ENCODE measurements at places on chromosomes 1 and 21.
A peak's percentile ranks its signal among the peaks of the same experiment; 100 is the strongest.

- no peaks in the 10 kb centered on the region for H3K4me1 ChIP-seq
- no peak overlapping the region for H3K27ac ChIP-seq
- no peaks in the 10 kb centered on the region for H3K36me3 ChIP-seq
These were observed 74.0 kb downstream of the DMRTA2 start for GRCh38 chr1:50349242-50349565.

DNA sequence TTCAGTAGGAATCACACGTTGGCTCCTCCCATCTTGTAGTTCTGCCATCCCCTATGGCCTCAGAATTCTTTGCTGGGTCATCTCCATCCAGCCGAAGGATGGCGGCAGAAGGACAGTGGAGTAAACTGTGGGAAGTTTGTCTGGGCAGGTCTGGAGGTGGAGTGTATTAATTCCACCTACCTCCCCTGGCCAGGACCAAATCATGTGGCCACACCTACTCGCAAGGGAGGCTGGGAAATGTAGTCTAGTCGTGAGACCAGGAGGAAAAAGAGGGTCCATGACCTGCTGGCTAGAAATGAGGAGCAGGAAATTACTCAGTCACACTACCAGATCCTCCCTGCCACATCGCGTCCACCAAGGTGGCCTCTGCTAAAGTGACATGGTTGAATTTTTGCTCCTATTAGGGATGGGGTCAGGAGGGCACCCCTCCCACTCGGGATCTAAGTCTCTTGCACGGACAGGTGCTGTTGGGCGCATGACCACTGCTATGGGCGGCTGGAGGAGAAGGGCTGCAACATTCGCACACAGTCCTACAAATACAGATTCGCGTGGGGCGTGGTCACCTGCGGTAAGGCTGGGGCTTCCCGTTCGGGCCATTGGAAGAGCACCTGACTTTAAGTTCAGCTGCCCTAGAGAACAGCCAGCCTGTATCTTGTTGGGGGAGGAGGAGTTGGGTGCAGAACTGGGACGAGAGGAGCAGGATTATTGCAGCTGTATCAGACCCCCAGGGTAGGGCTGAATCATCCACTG lies 19.5 kb downstream of the PLA2G5 start:
- H3K36me3 ChIP-seq: no peaks in the 10 kb centered on the region
- peaks cover 22% of the 10 kb centered on the region for H3K27me3 ChIP-seq
- DNase-seq: no peak
- no peak overlapping the region for H3K27ac ChIP-seq
- H3K4me1 ChIP-seq: no peaks in the 10 kb centered on the region
- no peak overlapping the region for H3K4me3 ChIP-seq

- no peaks in the 10 kb centered on the region for H3K27me3 ChIP-seq
- no peak overlapping the region for H3K27ac ChIP-seq
- no peak overlapping the region for H3K4me3 ChIP-seq
- no peak for DNase-seq
- peaks cover 11% of the 10 kb centered on the region for H3K36me3 ChIP-seq
These were observed 24.1 kb upstream of the ASPM start for GRCh38 chr1:197170538-197170937.

DNA sequence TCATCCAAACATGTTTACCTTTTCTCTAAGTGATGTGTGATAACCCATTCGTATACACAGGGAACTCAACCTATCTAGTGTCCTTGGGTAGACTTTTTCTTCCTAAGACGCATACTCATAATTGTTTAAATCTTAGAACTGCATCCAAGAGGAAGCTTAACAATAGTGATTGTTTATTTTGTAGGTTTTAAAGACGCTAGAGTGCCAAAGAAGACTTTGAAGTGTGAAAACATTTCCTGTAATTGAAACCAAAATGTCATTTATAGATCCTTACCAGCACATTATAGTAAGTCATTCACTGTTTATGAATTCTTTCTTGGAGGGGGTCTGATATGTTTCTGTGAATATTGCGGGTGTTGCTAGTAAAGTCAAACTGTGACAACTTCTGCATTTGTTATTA lies 25.4 kb downstream of the PLA2G4A start:
- DNase-seq: no peak
- no peaks in the 10 kb centered on the region for H3K4me1 ChIP-seq
- H3K27me3 ChIP-seq: no peaks in the 10 kb centered on the region

DNA sequence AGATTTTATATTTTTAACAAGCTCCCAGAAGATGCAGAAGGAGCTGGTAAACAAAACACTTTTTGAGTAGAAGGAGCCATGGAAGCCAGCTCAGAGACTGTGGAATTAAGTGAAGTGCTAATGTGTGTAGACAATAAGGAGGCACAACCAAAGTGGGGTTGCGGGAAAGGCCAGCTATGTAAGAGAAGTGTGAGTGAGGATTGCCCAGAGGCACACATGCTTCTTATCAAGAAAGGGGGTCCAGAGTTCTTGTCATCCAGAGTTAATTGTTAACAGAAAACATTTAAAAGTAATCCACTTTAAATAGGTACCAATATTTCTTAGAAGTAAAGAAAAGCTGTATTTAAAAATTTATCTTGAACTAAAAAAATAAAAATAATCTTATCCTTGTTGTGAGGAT lies 136.8 kb downstream of the OLFM3 start:
- H3K27me3 ChIP-seq: no peaks in the 10 kb centered on the region
- no peaks in the 10 kb centered on the region for H3K4me1 ChIP-seq
- H3K27ac ChIP-seq: no peak overlapping the region
- DNase-seq: no peak
- H3K36me3 ChIP-seq: no peaks in the 10 kb centered on the region
- no peak overlapping the region for H3K4me3 ChIP-seq

DNA sequence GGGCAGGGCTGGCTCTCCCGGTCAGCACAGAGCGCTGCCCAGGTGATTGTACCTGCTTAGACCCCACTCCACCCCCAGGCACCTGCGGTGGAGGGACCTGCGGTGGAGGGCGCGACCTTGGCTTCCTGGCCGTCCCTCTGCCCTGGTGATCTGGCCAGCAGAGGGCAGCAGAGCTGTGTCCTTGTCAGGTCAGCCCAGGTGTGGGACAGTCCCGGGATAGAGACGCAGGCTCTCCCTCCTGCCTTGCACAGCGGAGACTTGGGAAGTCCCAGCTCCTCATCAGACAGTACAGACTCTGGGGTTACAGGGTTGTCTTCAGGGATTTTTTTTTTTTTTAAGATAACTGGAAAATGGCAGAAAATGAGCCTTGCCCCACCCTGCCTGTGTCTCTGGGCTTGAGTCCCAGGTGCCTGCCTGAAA lies 10.0 kb downstream of the SLX9 start:
- H3K27me3 ChIP-seq: no peaks in the 10 kb centered on the region
- H3K4me3 ChIP-seq: no peak overlapping the region
- no peaks in the 10 kb centered on the region for H3K36me3 ChIP-seq
- DNase-seq: peak; percentile 26

- no peaks in the 10 kb centered on the region for H3K27me3 ChIP-seq
- H3K27ac ChIP-seq: peak overlapping the region; percentile 23
- H3K4me1 ChIP-seq: peaks cover 40% of the 10 kb centered on the region
- H3K36me3 ChIP-seq: no peaks in the 10 kb centered on the region
- H3K4me3 ChIP-seq: peak overlapping the region; percentile 72
- no peak for DNase-seq
These were observed 749 bp upstream of the EFHD2 start for GRCh38 chr1:15408890-15409387.

DNA sequence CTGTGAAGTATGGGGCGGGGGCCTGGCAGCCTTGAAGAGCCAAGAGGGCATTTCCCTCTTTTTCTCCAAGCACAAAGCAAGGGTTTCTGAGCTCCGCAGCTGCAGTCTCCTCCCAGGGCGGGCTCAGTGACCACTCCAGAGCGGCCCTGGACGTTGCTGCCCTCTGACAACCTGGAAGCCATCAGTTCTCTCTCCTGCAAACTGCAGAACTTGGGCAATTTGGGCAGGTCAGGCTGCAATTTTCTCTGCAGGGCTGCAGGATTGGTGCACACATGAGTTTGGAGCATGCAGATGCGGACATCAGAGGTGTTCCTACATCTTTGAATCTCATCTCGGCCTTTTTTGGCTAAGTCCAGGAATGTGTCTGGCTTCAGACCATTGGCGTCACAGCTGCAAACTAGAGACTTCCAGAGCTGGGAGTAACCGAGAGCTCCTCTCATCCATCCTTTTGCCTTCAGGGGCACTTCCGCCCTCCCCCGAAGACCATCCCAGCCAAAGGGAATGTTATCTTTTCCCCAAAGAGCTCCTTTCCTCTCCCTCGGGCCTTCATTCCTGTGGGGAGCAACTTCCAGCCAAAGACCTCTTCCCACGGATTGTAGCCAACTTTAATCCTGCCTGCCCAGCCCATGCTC lies 139.6 kb upstream of the WNT4 start:
- no peaks in the 10 kb centered on the region for H3K36me3 ChIP-seq
- no peak overlapping the region for H3K27ac ChIP-seq
- H3K4me3 ChIP-seq: no peak overlapping the region
- DNase-seq: no peak
- no peaks in the 10 kb centered on the region for H3K4me1 ChIP-seq
- H3K27me3 ChIP-seq: peaks cover 4% of the 10 kb centered on the region

- no peaks in the 10 kb centered on the region for H3K36me3 ChIP-seq
- no peaks in the 10 kb centered on the region for H3K27me3 ChIP-seq
- peak overlapping the region; percentile 59 for H3K27ac ChIP-seq
- peaks cover 15% of the 10 kb centered on the region for H3K4me1 ChIP-seq
- peak; percentile 96 for DNase-seq
- H3K4me3 ChIP-seq: no peak overlapping the region
These were observed 101.7 kb upstream of the BEND5 start for GRCh38 chr1:48878191-48878940.

DNA sequence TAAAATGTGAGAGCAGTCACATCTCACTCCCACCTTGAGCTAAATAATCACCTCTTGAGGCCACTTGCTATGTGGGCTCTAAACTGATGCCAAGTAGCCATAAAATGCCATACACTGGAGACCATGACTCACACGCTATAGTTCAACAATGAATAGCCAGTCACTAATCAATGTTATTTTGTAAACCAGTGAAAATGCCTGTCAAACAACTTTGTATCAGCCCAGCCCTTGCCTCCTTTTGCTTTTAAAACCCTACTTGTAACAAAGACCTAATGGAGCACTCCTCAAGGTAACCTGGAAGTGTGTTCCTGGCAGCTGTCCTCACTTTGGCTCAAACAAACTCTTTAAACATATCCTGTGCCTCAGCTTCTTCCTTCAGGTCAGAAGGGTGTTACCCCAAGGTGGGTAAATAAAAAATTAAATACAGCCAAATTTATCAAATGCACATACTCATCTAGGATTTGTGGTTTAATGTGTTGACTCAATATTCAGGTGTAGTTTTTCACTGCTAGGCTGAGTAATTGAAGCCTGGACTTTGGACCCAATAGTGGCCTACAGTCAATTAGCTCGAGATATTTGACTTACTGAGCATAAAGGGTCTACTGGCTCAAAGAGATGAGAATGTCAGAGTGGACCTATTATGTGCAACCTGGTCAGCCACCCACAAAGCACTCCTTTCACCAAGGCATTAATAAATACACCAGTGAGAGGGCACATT lies 154.3 kb downstream of the COQ8A start:
- H3K36me3 ChIP-seq: peaks cover 12% of the 10 kb centered on the region
- H3K27ac ChIP-seq: no peak overlapping the region
- no peaks in the 10 kb centered on the region for H3K4me1 ChIP-seq
- H3K27me3 ChIP-seq: no peaks in the 10 kb centered on the region

- DNase-seq: no peak
- no peaks in the 10 kb centered on the region for H3K27me3 ChIP-seq
- peaks cover 4% of the 10 kb centered on the region for H3K4me1 ChIP-seq
- no peak overlapping the region for H3K4me3 ChIP-seq
- H3K27ac ChIP-seq: no peak overlapping the region
- H3K36me3 ChIP-seq: no peaks in the 10 kb centered on the region
These were observed 16.1 kb downstream of the RRP15 start for GRCh38 chr1:218301217-218301616.

DNA sequence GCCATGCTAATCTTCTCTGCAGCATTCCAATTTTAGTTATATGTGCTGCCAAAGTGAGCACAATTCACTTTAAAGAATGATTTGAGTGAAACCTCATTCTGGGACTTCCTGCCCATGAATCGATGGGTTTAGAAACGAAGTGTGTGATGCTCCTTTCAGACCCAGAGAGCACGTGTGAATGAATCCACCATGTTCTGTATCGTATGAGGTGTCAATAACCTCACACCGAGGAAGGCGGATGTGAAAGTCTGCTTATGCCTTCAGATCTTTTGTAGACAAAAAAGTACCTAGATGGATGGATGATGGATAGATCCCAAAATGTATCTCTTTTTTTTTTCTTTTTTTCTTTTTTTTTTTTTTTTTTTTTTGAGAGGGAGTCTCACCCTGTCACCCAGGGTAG lies 13.8 kb downstream of the UBASH3A start:
- H3K27ac ChIP-seq: no peak overlapping the region
- peaks cover 6% of the 10 kb centered on the region for H3K27me3 ChIP-seq
- DNase-seq: no peak
- no peak overlapping the region for H3K4me3 ChIP-seq
- no peaks in the 10 kb centered on the region for H3K36me3 ChIP-seq
- H3K4me1 ChIP-seq: no peaks in the 10 kb centered on the region

- no peaks in the 10 kb centered on the region for H3K4me1 ChIP-seq
- H3K36me3 ChIP-seq: no peaks in the 10 kb centered on the region
- no peaks in the 10 kb centered on the region for H3K27me3 ChIP-seq
- no peak overlapping the region for H3K27ac ChIP-seq
- no peak overlapping the region for H3K4me3 ChIP-seq
These were observed 155.4 kb upstream of the KCND3 start for GRCh38 chr1:112144733-112145426.

- no peak overlapping the region for H3K4me3 ChIP-seq
- H3K27me3 ChIP-seq: no peaks in the 10 kb centered on the region
- no peaks in the 10 kb centered on the region for H3K36me3 ChIP-seq
- no peaks in the 10 kb centered on the region for H3K4me1 ChIP-seq
- no peak overlapping the region for H3K27ac ChIP-seq
These were observed 171.3 kb upstream of the FAM78B start for GRCh38 chr1:166338105-166338504.

DNA sequence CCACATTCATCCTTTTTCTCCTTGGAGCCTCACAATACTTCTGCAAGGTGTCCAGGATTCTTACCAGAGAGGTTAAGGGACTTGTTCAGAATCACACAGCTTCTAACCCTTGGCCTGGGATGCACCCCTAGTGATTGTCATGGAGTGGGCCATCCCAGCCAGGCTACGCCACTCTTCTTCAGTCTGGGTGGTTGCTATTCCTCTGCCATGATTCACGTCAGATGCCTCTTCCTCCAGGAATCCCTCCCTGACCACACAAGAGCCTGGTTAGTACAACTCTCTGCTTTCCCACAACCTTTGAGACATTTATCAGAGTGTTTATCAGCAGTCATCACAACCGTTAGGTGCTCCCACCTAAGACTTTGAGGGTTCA lies 121.8 kb downstream of the EPHB2 start:
- no peaks in the 10 kb centered on the region for H3K27me3 ChIP-seq
- peak; percentile 77 for DNase-seq
- no peak overlapping the region for H3K4me3 ChIP-seq

GRCh38 chr1:214102907-214103306 lies 115.1 kb downstream of the PROX1 start:
- H3K36me3 ChIP-seq: no peaks in the 10 kb centered on the region
- H3K27me3 ChIP-seq: no peaks in the 10 kb centered on the region
- H3K4me3 ChIP-seq: no peak overlapping the region
- peak; percentile 91 for DNase-seq
- peaks cover 7% of the 10 kb centered on the region for H3K4me1 ChIP-seq
- H3K27ac ChIP-seq: peak overlapping the region; percentile 61

GRCh38 chr1:192630521-192631287 lies 5.2 kb upstream of the RGS13 start:
- H3K4me3 ChIP-seq: no peak overlapping the region
- no peak overlapping the region for H3K27ac ChIP-seq
- no peak for DNase-seq
- no peaks in the 10 kb centered on the region for H3K36me3 ChIP-seq
- no peaks in the 10 kb centered on the region for H3K4me1 ChIP-seq
- no peaks in the 10 kb centered on the region for H3K27me3 ChIP-seq

GRCh38 chr1:21491488-21492355 lies 17.5 kb upstream of the ALPL start:
- no peaks in the 10 kb centered on the region for H3K36me3 ChIP-seq
- no peak overlapping the region for H3K4me3 ChIP-seq
- peaks cover 16% of the 10 kb centered on the region for H3K27me3 ChIP-seq
- H3K27ac ChIP-seq: no peak overlapping the region
- DNase-seq: no peak

Measured in astrocyte (in vitro differentiated cells and primary cell).